ENCODE measurements at places on chromosomes 5 and 9. TPM values are rescaled to one million over a fixed set of nuclear protein-coding genes. Genes with fewer than 3 reads are reported as not detected.

DNA sequence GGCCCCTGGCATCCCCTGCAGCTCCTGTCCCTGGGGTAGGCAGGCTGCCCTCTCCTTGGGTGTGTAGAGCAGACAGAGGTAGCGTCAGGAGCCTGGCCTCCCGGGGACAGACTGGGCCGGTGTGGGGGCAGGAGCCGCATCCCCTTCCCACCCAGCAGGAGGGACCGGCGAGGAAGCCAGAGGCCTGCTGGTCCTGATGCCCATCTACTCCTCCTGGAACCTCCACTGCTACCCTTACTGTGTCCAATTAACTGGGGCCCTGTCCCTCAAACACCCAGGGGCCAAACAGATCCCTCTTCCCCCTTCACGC is 15.6 kb downstream of the RALGDS start:
- no peak for DNase-seq

- DNase-seq = no peak
Observed at GRCh38 chr9:111068383-111068730, 30.1 kb upstream of the LPAR1 start.

DNA sequence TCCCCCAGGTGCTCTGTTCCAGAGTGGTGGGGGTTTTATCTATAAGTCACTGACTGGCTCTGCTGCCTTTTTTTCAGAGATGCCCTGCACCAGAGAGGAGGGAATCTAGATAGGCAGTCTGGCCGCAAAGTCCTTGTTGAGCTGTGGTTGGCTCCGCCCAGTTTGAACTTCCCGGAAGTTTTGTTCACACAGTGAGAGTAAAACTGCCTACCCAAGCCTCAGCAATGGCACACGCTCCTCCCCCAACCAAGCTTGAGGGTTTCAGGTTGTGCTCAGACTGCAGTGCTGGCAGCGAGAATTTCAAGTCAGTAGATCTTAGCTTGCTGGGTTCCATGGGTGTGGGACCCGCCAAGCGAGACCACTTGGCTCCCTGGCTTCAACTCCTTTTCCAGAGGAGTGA is 1428.6 kb downstream of the MAT2B start:
- no peak for DNase-seq

The FOXD4L3 gene
- total RNA-seq = not detected

DNA sequence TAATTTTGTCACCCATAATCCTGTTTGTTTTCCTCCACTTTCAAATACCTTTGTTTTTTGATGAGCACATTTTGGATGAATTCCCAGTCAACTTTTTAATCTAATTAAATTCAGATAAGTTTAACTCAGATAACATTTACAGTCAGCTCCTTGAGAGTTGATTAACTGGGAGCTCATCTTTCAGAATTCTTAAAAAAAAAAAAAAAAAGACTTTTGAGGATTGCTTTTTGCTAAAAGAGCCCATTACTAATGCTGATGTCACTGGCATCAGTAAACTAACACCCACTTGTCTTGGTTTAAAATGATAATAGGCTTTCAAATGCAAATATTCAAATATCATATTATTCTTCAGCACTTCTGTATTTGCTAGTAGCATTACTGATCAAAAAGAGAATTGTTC is 47.1 kb upstream of the NFIB start:
- DNase-seq = no peak

- no peak for DNase-seq
Observed at GRCh38 chr9:99416007-99416406, 193.9 kb downstream of the SEC61B start.
